ENCODE measurements at places on chromosomes 1 and 21. TPM values are rescaled to one million over a fixed set of nuclear protein-coding genes. Genes with fewer than 3 reads are reported as not detected.

Gene ZMYND12
- 1.0 TPM for total RNA-seq

Gene CAMK1G
- not detected for total RNA-seq

Gene CYP4X1
- total RNA-seq, result not detected

Gene RBM11
- total RNA-seq, result 2.0 TPM

All from mammary epithelial cell (primary cell).